Iris pigment epithelial cell (primary cell): ENCODE measurements at places on chromosomes 7 and 10.
A peak's percentile ranks its signal among the peaks of the same experiment; 100 is the strongest.

GRCh38 chr7:15554081-15554480 lies 7.7 kb downstream of the AGMO start:
- DNase-seq: peak; percentile 39

DNA sequence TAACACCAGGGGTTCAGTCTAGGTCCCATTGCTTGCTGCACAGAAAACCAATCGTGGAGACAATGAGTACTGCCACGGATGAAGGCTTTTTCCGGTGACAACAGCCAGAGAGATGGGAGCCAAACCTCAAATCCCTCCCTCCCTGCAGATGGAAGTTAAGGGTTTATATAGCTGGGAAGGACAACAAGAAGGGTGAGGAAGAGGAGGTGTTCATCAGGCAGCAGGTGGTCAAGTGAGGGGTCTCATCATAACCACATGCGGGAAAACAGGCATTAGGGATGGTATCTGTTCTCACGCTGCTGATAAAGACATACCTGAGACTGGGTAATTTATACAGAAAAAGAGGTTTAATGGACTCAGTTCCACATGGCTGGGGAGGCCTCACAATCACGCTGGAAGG lies 91.3 kb downstream of the MKX start:
- DNase-seq: no peak

- DNase-seq: no peak
These were observed 90.0 kb downstream of the NRP1 start for GRCh38 chr10:33244354-33244967.

- no peak for DNase-seq
These were observed 119.3 kb downstream of the CABCOCO1 start for GRCh38 chr10:61781969-61782403.

DNA sequence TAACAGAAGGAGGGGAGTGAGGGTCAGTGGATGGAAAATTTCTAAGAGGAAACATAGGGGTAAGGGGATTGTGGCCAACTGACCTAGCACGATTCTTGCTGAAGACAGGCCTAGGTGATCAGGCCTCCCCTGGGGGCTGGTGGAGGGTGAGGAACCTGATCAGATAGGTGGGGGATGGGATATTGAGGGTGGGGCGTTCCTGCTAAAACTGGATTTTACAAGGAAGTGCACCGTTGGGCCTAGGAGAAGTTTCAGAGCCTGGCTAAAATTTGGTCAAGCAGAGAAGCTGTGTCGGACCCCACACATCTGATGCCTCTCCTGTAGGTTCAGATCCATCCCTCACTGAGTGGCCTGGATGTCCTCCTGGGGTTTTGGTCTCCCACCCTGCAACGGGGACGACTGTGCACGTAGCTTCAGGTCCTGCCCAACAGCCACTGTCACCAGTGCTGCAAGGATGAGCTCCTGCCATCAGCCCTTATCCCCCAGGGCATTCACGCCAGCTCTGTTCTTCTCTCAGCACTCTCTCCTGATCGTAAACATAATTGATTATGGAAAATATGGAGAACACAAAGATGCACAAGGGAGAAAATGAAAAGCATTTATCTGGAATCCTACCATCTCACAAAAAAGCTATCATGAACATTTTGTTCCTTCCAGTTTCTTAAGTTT lies 89.9 kb downstream of the ADCY1 start:
- DNase-seq: no peak

GRCh38 chr7:15557686-15558085 lies 4.1 kb downstream of the AGMO start:
- no peak for DNase-seq

DNA sequence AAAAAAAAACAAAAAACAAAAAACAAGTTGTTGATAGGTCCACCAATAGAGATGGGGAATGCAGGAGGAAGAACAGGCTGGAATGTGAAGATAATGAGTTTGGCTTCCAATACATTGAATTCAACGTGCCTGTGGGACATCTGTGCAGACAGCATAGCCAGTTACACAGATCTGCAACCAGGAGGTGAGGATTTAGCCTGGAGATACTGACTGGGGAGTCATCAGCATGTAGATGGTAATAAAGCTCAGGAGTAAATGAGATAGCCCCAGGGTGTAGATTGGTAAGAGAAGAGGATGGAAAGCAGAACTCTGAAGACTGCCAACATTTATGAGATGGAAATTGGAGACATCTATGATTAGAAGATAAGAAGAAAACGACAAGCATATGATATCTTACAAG lies 4.7 kb upstream of the TRIM8 start:
- no peak for DNase-seq
